ENCODE measurements at places on chromosomes 2 and 18.

GRCh38 chr2:20539776-20540586 is 93.1 kb downstream of the RHOB start:
- DNase-seq = no peak

DNA sequence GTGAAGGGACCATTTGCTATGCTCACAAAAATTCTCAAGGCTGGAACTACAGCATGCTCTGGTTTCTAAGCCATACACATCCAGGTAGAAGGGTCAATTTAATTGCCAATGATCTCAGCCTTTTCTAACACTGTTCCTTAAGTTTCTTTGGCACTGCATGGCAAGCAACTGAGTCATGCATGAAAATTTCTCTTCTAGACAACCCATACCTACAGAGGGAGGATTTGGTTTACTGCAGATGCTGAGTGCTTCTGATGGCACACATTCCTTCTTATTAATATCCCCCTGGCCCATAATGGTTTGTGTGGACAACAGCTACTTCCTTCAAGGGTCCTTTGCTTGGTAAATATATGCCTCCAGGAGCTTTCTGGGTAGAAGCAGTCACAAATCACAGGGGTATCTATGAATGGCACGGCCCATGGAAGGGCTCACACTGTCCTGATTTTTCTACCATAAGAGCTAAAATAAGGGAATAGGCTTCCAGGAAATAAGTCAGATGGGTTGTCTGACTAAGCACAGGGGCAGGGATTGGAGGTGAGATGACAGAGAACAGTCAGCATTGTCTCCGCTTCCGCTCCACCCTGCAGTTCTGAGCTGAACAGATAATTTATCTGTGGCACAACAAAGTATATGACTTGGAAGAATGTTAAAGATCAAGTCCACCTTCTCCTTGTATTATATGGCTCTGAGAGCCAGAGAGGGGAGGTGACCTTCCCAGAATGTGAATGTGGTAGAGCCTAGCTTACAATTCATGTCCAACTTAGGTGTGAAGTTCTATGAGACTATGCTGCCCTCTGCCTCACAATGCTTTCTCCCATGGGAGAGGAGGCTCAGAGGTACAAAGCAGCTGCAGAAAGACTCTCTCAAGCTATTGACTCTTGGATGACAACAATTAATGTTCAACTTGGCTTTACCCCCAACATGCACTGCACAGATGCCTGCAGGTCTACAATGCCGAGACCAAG is 199.2 kb upstream of the TNP1 start:
- no peak for DNase-seq

GRCh38 chr2:74007711-74008110 is 23.0 kb downstream of the TET3 start:
- no peak for DNase-seq

GRCh38 chr2:47300609-47301276 is 102.2 kb upstream of the MSH2 start:
- DNase-seq = no peak

Measured in left colon (tissue), 2 donors.